Smooth muscle cell of the brain vasculature (primary cell): ENCODE measurements at places on chromosomes 12 and 14.

DNA sequence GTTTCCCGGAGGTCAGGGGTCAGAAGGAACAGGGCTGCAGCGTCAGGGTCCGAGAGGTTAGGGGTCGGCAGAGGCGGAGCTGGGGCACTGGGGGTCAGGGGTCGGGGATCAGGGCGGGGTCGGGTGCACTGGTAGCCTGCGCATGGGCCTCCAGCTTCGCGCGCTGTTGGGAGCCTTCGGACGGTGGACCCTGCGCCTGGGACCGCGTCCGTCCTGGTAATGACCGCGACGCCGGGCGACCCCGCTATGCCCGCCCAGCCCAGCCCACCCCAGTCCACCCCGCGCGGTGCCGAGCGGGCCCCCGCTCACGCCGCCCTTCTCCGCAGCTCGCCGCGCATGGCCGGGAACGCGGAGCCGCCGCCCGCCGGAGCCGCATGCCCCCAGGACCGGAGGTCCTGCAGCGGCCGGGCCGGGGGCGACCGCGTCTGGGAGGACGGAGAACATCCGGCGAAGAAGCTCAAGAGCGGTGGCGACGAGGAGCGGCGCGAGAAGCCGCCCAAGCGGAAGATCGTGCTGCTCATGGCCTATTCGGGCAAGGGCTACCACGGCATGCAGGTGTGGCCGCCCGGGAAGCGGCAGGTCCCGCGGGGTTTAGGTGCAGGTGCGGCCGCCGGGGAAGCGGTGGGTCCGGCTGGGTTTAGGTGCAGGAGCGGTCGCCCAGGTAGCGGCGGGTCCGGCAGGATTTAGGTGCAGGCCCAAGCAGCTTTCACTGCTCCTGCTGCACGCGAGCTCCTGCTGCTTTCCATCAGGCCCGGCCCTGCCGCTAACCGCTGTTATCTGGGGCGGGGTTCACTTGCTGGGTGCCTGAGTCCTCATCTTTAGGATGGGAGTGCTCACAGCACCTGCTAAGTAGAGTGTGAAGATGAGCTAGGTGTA lies 743 bp downstream of the PUS1 start:
- no peak for DNase-seq

- DNase-seq = no peak
Observed at GRCh38 chr14:22598099-22598895, at the start of gene ABHD4. Gene ABHD4, plus strand, starts transcription at chr14:22598300. Its CDS starts 7 bp downstream, at chr14:22598307.

- no peak for DNase-seq
Observed at GRCh38 chr14:95336192-95336760, 16.6 kb upstream of the CLMN start.

DNA sequence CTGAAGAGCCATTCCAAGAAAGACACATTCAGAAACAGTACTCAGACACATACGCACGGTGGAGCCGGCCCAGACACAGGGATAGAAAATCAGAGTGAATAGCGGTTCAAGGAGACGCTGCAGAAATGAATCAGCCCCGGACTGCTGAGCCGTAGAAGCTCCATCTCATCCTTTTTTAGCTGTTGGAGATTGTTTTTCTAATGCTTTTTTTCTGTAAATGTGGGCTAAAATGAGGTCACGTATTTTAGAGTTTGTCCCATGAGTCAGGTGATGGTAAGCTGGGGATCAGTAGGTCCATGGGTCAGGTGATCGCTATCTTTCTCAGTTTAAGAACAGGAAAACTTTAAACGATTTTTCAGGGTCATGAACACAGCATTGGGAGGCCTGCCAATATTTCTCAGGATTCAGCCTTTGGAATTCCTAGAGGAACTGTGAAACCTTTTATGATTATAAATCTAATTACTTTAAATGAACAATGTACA lies 202.4 kb downstream of the ITPR2 start:
- DNase-seq = peak; percentile 31

DNA sequence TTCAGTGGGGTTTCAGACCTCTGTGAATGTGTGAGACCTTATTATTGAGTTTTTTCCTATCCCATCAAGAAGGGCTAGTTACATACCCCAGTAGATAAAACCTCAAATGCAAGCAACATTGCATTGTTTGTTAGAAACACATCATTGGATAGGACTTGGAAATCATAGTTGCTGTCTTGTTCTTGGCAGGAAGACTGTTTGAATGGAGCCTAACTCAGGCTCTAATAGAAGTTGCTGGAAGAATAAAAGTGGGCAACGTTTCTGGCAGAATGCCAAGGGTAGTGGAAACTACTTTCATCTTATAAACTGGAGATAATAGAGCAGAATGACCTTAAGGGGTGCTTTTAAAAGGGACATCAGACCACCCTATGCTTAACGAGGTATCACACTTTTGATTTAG lies 9.9 kb upstream of the PTHLH start:
- DNase-seq = no peak

DNA sequence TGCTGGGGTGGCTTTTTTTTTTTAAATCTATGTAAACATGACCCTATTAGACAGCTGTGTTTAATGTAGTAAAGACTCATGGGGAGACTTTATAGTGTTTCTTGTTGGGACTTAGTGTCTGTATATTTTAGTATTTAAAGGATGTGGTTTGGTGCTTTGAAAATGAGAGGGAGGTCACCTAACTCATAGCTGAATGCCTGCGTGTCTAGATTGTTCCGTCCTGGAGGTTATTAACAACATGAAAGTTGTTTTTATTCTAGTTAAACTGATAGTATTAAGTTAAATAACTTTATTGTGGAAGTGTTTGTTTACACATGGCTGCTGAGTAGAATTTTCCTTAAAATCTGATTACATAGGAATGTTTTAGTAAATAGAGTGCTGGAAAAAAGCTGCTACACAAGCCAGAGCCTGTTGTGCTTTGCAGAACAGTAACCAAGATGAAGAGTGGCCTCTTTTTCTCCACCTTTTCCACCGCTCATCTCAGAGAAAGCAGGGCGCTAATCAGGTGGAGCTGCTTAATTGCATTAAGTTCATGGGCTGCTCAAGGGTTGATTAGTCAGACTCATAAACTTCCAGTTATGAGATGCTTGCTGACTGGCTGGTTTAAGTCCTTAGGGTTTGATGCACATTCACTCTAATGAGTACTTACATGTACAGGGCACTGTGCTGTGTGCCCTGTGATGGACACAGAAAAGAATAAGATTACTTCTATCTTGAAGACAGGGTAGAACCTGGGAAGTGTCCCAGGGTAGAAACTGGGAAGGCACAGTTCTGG lies 62.7 kb downstream of the FBXO34 start:
- no peak for DNase-seq

GRCh38 chr12:111429828-111430432 lies 24.2 kb downstream of the SH2B3 start:
- no peak for DNase-seq

DNA sequence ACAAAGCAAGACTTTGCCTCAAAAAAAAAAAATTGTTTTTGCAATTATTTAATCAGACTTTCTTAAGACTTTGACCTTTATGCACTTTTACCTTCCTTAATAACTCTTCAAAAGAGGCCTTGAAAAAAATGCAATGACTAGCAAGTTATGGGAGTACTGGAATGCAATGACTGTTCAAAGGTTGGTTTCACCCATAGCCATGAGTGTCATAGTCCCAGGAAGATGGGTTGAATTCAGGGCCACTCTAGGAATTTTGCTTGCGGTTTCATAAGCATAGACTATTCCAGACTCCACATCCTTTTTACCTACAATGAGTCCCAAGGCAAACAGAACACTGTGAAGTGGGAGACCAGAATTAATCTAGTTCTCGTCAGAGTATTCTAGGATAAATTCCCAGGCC lies 29.4 kb upstream of the DENND5B start:
- DNase-seq = no peak

DNA sequence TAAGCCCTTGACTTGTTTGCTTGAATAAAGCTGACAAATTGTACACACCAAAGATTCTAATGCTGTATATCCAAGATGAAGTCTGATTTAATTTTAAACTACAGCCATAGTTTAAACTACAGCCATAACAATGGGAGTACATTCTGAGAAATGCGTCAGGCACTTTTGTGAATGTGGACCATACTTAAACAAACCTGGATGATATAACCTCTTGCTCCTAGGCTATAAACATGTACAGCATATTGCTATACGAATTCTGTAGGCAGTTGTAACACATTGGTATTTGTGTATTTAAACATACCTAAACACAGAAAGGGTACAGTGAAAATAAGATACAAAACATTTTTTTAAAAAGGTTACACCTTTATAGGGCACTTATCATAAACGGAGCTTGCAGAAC lies 59.4 kb upstream of the KCNMB4 start:
- no peak for DNase-seq

GRCh38 chr12:46900734-46901463 lies 75.1 kb upstream of the SLC38A4 start:
- no peak for DNase-seq

GRCh38 chr14:99325591-99325990 lies 53.6 kb upstream of the BCL11B start:
- DNase-seq = no peak

DNA sequence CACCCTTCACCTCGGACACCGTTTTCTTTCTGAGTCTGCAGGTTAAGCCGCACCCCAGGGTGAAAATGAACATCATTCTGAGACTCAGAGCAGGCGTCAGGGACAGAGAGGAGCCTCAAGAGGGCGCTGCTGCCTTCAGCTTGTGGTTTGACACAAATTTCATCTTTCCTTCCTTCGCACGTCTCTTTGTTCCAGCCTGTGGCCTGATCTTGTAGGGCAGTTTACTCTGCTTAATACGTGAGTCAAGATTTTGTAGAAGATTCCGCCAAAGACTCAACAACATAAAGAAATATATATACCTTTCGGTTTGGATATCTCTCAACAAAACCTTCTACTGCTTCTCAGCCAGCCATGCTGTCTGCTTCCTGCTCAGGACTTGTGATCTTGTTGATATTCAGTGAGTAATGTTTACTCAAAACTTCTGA lies 329.3 kb upstream of the OR4E1 start:
- no peak for DNase-seq

DNA sequence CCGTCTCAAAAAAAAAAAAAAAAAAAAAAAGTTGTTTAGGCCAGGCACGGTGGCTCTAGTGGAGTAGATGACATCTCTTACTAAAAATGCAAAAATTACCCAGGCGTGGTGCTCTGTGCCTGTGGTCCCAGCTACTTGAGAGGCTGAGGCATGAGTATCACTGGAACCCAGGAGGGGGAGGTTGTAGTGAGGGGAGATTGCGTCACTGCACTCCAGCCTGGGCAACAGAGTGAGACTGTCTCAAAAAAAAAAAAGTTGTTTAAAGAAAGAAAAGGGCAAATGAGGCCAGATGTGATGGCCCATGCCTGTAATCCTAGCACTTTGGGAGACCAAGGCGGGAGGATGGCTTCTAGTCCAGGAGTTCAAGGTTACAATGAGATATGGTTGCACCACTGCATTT lies 36.6 kb upstream of the SPPL3 start:
- DNase-seq = no peak

GRCh38 chr14:69351911-69352310 lies 46.2 kb downstream of the ERH start:
- no peak for DNase-seq

GRCh38 chr14:20476776-20477175 lies 7.6 kb downstream of the PNP start:
- no peak for DNase-seq

DNA sequence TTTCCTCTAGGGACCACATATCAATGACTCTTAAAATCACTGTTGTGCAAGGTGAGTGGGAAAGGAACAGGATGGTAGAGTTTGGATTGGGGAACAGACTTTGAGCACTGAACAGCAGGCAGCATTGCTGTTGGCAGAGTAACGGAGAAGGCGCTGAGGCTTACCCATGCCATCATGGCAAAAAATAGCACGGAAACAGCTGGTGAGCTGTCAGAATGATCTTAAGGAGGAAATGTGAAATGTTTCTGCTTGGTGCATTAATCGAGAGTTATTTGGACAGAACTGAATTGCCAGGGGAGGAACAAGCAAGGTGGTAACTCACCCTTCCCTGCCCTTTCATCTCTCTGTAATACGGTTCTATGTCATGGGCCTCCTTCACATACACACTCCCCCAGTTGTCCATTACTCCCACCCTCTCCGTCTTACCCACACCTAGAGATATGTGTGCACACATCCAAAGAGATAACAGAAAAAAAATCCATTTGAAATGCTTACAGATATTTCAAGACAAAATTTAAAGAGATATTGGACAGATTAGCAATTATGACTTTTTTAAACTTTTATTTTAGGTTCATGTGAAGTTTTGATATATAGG lies 572.5 kb downstream of the DIO2 start:
- no peak for DNase-seq

DNA sequence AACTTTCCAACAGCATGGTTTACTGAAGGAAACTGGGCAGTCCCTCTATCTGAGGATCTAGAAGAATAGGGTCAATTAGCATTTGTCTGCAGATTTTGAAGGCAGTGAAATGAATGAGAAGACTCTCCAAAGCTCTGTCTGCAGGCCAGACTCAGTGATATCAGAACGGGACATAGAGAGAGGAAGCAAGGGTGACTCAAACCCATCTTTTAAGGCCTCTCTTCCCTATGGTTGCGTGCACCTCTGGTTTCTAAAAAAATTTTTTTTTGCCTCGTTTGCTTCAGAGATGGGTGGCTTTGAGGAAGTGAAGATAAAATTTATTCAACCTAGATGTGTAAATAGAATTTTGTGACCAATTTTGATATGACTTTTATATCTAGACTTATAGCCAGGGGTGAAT lies 71.9 kb upstream of the HOXC13 start:
- no peak for DNase-seq

GRCh38 chr12:100439797-100440196 lies 33.9 kb upstream of the NR1H4 start:
- no peak for DNase-seq

DNA sequence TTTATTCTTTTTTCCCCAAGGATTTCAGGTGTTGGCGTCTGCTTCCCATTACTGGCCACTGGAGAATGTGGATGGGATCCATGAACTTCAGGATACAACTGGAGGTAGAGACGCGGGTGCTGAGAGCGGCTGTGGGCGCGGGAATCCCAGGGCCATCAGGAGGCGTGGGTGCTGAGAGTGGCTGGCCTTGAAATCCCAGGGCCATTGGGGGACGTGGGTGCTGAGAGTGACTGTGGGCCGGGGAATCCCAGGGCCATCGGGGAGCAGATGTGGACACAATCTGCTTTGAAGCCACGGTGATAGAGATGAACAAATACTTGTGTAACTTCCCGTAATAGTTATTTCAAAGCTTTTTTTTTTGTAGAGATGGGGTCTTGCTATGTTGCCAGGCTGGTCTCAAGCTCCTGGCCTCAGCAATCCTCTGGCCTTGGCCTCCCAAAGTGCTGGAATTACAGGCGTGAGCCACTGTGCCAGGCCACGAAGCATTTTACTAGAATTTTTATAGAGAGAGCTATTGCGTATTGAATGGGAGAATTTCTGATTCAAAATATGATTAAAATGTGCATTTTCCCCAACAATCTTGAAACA lies 12.8 kb downstream of the ADGRD1 start:
- DNase-seq = no peak

DNA sequence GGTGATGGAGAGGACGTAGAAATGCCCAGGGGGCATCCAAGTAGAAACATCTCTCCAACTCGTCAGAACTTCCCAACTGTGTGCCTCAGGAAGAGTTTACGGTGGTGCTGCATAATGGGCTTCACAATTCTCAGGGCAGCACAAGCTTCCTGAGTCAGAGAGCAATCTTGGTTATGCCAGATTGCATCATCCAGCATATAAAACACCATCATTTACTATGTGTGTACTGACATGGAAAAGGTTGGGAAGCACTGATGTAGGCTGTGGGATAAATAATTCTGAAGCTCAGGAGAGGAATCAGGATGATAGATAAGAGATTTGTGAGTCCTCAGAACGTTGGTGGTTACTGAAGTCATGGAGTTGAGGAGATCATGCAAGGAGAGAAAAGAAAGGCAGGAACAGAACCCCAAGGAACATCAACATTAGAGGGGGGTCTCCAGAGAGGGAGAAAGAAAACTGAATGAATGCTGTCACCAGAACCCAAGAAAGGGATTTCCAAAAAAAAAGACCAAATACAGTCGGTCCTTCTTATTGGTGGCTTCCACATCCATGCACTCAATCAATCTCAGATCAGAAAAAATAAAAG lies 4.7 kb upstream of the NCKAP5L start:
- DNase-seq = no peak
